ENCODE measurements at places on chromosomes 11 and 22. TPM values are rescaled to one million over a fixed set of nuclear protein-coding genes. Genes with fewer than 3 reads are reported as not detected.

The LARGE2 gene
- 0.81 TPM for polyA plus RNA-seq

The MS4A12 gene
- polyA plus RNA-seq = 0.04 TPM

The SPI1 gene
- 3.4 TPM for polyA plus RNA-seq

The DRICH1 gene
- polyA plus RNA-seq = 1.8 TPM

The KDM4D gene
- polyA plus RNA-seq = 0.27 TPM

The YAP1 gene
- 14.1 TPM for polyA plus RNA-seq

The NDUFS3 gene
- polyA plus RNA-seq = 269 TPM

The TUT1 gene
- 19.4 TPM for polyA plus RNA-seq

The LRRN4CL gene
- 5.5 TPM for polyA plus RNA-seq

The APOA5 gene
- 0.43 TPM for polyA plus RNA-seq

The SCGB1C1 gene
- polyA plus RNA-seq = not detected

The SPDYC gene
- not detected for polyA plus RNA-seq

The OR8G1 gene
- polyA plus RNA-seq = not detected

The SLC22A12 gene
- polyA plus RNA-seq = not detected

The USP2 gene
- polyA plus RNA-seq = 5.2 TPM

The FGF3 gene
- not detected for polyA plus RNA-seq

The RABL2B gene
- polyA plus RNA-seq = 7.6 TPM

The FJX1 gene
- polyA plus RNA-seq = not detected

The USP35 gene
- polyA plus RNA-seq = 1.7 TPM

The RIC8A gene
- polyA plus RNA-seq = 57.8 TPM

The RAB38 gene
- polyA plus RNA-seq = 14.3 TPM
